ENCODE measurements at places on chromosomes 4 and X.
A peak's percentile ranks its signal among the peaks of the same experiment; 100 is the strongest.

DNA sequence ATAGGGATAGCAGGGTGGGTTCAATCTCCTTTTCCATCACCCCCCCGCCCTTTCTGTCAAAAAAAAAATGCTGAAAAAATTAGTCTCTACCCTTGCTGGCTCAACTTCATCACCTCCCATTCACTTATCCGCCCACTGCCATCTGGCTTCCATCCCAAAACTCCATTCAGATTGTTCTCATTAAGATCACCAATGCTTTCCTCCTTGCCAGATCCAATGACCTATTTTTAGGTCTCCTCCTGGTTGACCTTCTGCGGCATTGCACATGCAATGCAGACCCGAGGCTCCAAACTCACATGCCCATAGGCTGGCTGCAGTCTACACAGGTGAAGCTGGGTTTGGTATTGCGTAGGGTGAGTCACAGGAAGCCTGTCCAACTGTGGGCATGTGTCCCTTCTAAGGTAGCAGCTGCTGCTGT is 21.1 kb upstream of the STIM2 start:
- no peak for DNase-seq

- no peak for DNase-seq
Observed at GRCh38 chr4:69167300-69167699, 47.2 kb downstream of the UGT2B11 start.

- DNase-seq: no peak
Observed at GRCh38 chr4:66750273-66750672, 795.0 kb downstream of the CENPC start.

DNA sequence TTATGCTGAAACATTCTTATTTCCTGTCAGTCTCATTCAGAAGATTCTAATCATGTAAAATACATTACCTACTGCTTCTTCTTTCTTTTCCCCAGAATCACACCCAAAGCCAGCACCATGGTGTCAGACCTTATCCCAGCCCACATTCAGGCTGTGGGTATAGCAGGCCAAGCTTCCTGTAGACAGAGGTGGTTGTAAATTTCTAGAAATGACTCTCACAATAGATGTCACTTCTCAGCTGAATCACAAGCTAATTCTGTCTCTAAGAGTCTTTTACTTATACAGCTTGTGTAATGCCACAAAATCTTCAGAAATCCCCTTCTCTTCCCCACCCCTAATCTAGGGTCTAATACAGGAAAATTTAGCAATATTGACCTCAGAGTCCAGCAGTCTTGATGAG is 239.6 kb downstream of the PARM1 start:
- DNase-seq: no peak

DNA sequence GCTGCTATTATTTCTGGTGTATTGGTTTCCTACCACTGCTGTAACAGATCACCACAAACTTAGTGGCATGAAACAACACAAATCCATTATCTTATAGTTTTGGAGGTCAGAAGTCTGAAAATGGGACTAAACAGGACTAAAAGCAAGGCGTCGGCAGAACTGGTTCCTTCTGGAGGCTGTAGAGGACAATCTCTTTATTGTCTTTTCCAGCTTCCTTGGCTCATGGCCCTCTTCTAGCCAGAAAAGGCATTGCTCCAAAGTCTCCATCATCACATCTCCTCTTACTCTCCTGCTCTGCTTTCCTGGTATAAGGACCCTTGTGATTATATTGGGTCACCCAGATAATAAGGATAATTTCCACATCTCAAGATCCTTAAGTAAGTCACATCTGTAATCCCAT is 121.9 kb downstream of the CLCN4 start:
- DNase-seq: no peak

DNA sequence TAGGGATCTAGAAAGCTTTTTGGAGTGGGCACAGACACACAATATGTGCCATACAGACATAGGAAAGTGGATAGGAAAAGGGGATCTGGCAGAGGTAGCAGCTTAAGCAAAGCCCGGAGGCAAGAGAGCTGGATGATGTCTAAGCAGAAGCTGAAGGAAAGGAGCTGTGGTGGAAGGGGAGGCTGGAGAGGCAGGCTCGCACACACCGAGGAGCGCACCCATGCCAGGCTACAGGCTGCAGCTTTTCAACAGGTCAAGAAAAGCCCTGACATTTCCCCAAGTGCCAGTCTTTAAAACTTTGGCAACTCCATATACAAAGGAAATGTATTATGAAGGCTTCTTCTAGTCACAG is 67.4 kb downstream of the SOWAHB start:
- no peak for DNase-seq

- DNase-seq: no peak
Observed at GRCh38 chr4:187910741-187911140, 84.8 kb upstream of the ZFP42 start.

GRCh38 chr4:114136069-114136468 is 156.6 kb upstream of the ARSJ start:
- DNase-seq: no peak

DNA sequence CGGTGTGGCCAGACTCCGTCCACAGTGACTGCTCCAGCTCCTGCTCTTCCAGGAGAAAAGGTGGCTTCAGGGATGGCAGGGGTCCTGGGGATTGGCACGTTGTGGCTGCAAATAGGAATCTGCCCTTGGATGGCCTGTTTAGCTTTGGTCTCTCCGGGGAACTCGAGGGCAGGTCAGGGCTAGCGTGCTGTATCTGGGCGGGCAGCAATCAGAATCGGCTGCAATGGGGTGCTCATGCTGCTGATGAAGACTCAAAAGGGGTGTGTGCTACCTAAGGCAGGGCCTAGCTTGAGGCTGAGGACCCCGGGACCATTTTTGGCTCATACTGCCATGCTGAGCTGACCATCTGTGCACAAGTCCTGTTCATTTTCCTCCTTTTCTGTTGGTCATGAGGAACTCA is 51.3 kb downstream of the RGS12 start:
- no peak for DNase-seq

DNA sequence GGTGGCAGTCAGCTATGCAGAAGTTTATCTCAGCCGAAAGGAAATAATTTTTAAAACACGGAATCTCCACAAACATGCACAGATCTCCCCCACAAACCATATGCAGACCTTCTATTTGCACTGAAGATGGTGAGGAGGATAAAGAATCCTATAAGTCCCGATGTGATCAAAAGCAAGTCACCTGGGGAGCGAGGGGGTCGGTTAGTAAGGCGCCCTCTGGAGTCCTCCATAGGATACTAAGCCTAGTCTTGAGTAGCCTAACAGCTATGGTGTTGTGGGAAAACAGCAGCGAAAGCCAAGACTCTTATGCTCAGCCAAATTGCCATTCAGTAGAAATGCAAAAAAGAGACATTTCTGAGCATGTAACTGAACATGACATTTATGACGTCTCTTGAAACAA is 210.9 kb downstream of the FRMPD4 start:
- DNase-seq: no peak

GRCh38 chr4:89248879-89249281 is 58.7 kb downstream of the GPRIN3 start:
- no peak for DNase-seq

DNA sequence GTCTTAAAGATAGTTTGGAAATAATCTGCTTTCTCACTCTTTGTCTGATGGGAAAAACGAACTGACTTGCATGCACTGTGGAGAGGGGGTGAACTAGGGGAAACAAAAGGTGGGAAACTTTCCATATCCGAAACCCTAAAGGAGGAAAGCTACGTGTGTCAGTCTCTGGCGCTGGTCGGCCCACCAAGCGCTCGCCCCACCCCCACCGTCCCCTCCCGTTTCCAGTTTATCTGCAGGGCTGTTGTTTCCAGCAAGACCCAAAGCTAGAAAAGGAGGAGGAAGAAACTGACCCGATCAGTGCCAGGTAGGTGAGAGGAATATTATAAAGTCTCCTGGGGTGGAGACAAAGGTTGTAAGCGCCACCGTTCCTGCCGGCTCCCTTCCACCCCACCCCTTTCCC is 552 bp downstream of the TCEAL9 start:
- DNase-seq: no peak

GRCh38 chr4:181962321-181962720 is 280.9 kb upstream of the TENM3 start:
- no peak for DNase-seq

- DNase-seq: no peak
Observed at GRCh38 chr4:67853336-67853735, 30.5 kb downstream of the TMPRSS11D start.

DNA sequence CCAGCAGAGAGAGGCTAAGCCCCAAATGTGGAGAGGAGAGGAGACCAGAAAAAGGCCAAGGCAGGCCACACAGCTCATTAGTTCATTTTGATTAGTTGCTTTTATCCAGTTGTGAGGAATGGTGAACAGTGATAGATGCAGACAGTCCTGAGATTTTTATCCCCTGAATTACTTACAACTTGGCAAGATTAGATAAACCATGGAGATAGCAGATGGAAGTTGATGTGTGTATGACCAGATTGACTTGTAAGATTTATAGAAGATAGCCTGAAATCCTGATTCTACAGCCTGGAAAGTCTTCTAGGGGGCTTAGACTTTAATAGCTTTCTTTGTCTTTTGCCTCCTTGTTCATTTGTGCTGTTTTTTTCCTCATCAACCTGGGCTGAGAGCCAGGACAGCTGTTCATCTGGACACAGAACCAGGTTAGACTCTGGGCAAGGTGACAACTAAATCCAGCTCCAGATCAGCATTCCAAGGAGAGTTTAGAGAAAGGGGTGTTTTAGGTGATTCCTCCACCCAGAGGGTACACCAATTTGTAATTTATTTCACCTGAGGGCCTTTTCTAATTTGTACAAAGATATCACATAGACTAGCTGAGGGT is 215.5 kb downstream of the SPATA18 start:
- no peak for DNase-seq

GRCh38 chrX:96979766-96980165 is 96.1 kb downstream of the RPA4 start:
- DNase-seq: no peak

- DNase-seq: peak; percentile 68
Observed at GRCh38 chr4:83639849-83640493, 104.1 kb downstream of the GPAT3 start.

- DNase-seq: no peak
Observed at GRCh38 chr4:26568446-26568994, 15.4 kb upstream of the TBC1D19 start.

DNA sequence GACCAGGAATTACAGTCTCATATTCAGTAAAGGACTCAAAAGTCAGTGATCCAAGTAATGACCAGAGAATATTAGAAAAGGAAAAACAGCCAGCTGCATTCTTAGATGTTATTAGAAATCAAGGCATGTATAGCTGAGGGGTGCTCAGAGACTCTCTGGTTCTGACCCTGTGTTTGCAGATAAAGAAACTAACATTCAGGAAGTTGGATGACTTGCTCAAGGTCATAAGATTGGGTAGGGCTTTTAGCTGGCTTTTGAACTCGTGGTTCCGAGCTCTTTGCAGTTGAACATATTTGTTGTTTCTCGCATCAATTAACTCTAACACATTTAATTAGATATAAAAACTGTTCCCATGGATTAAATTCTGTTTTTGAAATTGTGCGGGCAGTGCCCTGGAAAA is 62.5 kb upstream of the ENPP6 start:
- DNase-seq: no peak

DNA sequence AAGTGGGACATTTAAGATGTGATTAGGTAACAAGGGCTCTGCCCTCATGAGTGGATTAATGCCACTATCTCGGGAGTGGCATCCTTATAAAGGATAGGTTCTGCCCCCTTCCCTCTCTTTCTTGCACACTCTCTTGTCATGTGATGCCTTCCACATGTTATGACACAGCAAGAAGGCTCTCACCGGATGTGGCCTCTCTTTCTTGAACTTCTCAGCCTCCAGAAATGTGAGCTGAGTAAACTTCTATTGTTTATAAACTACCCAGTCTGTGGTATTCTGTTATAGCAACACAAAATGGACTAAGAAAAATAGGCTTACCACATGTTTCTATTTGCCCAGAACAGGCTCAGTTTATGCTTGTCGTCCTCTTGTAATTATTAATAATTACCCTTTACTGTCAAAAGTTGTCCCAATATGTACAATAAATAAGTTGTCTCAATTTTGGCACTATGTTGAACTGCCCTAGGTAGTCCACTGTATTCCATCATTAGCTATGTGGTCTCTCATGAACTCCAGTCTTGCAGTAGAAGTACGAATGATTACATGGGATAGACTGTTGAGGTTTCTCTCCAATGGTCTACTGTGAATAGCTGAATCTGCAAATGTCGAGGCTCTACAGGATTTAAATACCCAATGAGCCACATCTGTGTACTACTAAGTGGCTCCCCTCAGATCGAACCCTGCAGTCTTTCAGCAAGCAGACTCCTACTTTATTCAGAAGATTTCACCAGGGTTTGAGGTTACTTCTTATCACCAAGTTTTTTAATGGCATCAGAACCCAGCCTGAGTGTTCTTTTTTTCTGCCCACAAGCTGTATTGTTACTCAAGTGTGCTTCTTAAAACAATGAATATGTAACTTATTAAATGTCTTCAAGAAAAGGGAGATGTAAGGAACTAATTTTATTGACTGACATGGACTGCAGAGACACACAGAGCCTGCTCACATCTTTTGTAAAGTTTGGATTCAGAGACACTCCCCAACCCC is 102.0 kb upstream of the LEF1 start:
- DNase-seq: no peak

DNA sequence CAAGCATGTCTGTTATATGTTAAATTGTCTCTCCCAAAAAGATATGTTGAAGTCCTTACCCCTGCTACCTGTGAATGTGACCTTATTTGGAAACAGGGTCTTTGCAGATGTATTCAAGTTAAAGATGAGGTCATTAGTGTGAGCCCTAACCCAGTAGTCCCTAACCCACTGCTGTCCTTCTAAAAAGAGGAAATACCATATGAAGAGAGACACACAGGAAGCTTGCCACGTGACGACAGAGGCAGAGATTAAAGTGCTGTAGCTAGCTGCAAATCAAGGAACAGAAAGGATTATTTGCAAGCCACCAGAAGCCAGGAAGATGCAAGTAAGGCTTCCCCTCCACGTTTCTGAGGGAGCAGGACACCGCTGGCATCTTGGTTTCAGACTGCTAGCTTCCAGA is 150.1 kb downstream of the HNRNPD start:
- DNase-seq: no peak

- no peak for DNase-seq
Observed at GRCh38 chr4:38591617-38592337, 72.2 kb upstream of the KLF3 start.

DNA sequence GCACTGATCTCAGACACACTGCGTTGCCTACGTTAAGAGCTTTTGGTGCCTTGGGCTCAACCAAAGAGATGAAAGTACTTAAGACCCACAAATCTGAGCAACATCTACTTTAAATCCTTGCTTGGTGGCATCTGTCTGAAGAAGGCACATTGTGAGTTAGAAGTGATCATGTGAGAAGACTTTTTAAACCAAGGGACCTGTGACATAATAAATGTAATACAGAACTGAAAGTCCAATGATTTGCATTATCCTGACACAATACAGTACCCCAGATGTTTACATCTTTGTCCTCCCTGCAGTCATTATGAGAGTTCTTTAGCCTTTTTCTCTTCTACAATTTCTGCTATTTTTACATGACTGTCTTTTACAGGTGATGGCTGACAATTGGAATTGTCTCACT is 96.7 kb upstream of the FTHL17 start:
- DNase-seq: no peak

DNA sequence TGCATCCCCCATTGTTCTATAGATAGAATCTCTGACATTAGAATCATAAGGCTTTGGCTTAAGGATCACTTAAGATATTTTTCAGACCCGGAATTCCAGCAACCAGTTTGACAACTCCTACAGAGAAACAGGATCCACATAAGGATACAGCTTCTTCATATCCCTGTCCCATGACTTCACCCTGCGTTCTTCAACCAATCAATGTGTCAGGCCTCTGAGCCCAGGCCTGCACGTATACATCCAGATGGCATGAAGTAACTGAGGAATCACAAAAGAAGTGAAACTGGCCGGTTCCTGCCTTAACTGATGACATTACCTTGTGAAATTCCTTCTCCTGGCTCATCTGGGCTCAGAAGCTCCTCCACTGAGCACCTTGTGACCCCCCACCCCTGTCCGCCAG is 85.1 kb downstream of the MFAP3L start:
- no peak for DNase-seq
